ENCODE measurements at places on chromosomes 13 and 19.

GRCh38 chr19:33273881-33274662 is 28.3 kb downstream of the CEBPA start:
- DNase-seq, result peak; percentile 62

- DNase-seq, result peak; percentile 16
Observed at GRCh38 chr19:16161840-16162239, 11.5 kb downstream of the CIB3 start.

GRCh38 chr19:3234800-3235199 is 10.3 kb downstream of the CELF5 start:
- no peak for DNase-seq

DNA sequence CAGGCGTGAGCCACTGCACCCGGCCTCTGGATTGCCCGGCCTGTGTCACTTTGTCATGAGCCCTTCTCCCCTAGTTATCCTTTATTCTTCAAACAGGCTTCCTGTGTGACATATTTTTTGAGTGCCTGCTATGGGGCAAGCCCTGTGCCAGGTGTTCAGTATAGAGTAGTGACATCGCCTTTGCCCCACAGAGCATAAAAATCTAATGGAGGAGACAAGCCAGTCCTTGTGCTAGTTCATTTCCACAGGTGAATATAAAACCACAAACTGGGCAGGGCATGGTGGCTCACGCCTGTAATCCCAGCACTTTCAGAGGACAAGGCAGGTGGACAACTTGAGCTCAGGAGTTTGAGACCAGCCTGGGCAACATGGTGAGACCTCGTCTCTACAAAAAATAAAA is 43.2 kb downstream of the BBC3 start:
- DNase-seq, result no peak

GRCh38 chr19:5154799-5155426 is 185.7 kb downstream of the PTPRS start:
- no peak for DNase-seq

- no peak for DNase-seq
Observed at GRCh38 chr13:51523082-51523518, 61.2 kb upstream of the WDFY2 start.

GRCh38 chr13:23509781-23510543 is 60.2 kb upstream of the TNFRSF19 start:
- no peak for DNase-seq

GRCh38 chr13:95643936-95644598 is 439 bp downstream of the DZIP1 start:
- DNase-seq, result no peak

DNA sequence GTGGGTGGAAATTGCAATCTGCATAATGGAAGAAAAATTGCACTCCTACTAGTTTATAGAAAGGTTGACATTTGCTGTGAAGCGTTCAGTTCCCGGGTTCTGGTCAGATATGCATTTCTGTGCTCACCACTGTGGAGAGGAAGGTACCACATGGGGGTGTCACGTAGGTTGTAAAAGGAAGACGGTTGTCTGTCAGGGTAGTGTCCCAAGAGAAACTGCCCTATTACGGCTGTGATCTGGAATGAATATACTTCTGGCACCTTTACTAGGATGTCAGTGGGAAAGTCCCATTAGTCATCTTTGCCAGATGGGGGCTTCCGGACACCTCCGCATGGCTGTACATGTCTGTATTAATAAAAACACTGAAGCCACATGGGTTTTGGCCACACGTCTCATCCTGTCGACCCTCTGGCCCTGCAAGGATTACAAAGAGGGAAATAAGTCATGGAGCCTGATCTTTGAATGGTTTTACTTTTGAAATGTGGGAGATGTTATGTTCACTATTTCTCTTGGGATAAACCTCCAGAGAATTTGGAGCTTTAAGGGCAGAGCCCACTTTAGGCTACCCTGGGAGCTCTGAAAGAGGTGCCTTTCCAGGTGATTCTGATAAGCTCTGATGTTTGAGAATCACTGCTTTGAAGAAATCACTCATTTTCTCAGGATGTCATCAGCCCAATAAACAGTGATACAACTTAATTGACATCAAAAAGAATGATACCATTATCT is 133.9 kb downstream of the AKAP11 start:
- DNase-seq, result no peak

DNA sequence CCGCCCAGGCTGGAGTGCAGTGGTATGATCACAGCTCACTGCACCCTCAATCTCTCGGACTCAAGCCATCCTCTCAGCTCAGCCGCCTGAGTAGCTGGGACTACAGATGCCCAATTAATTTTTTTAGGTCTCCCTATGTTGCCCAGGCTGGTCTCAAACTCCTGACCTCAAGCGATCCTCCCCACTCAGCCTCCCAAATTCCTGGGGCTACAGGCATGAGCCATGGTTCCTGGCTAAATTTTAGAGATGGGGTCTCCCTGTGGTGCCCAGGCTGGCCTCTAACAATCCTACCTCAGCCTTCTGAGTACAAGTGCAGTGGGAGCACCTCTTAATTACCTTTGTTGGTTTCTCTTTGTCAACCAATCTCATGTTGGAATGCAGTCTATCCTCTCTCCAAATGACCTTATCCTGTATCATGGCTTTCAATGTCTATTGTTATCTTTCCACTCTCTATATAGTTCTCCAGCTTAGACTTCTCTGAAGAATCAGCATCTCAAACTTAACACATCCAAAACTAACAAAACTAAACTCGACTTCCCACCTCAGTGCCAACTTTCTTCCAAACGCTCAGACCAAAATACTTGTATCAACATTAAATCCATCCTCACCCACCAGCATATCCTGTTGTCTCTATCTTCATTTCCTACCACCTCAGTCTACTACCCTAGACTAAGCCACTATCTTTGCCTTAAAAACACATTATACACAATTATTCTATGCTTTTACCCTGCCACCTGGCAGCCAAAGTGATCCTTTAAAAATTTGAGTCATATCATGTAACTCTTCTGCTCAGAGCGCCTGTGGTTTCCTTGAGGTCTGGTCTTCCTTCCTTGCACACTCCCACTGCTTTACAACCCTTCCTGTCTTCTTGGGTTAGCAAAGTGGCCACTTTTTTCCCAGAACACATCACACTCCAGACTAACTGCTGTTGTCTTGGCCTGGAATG is 6.7 kb downstream of the TPT1 start:
- no peak for DNase-seq

DNA sequence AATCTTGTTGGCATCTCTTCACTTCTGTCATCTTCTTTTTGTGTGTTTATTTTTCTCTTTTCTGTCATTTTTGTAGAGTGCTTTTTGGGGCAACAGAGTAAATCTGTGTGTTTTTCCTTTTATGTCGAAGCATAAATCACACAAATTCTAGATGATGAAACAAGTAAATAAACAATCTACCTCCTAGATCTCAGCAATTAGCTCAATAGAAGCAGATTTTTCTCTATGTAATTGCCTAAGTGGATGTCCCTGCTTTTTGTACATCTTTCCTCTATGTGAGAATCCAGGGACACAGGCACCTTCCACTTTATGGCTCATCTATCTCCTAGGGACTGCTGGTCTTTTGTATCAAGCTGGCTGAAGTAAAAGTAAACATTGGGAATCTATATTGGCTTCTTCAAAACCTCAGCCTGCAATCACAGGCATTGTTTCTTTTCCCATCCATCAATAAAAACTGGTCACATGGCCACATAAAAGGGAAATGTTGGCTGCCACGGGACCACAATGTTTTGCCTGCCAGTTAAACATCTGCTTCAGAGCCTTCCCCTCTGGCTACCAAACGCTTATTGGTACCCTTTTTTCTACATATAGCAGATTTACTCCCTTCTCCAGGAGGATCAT is 323.8 kb downstream of the LMO7 start:
- no peak for DNase-seq

DNA sequence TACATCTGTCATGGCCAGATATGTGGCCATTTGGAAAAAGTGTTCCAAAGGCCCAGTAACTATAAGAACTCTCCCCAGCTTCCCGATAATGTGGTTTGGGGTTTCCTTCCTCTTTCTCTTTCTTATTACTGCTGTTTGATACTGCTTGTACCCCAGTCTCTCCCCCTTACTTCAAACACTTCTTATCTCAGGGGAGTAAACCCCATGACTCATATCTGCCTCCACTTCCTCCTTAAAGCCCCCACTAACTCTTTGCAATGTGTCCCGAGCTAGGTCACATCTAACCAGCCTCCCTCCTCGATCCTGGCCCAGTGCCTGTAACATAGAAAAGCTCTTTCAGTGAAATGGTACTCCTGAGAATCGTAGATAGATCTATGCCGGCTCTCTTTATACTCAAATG is 82.4 kb upstream of the STARD13 start:
- no peak for DNase-seq

GRCh38 chr13:67120872-67121531 is 109.1 kb downstream of the PCDH9 start:
- DNase-seq, result no peak

GRCh38 chr13:89688918-89689317 is 1658.6 kb upstream of the MIR17HG start:
- DNase-seq, result no peak

- no peak for DNase-seq
Observed at GRCh38 chr13:33931397-33932311, 113.7 kb downstream of the RFC3 start.
